ENCODE measurements at places on chromosomes 3 and 15.

DNA sequence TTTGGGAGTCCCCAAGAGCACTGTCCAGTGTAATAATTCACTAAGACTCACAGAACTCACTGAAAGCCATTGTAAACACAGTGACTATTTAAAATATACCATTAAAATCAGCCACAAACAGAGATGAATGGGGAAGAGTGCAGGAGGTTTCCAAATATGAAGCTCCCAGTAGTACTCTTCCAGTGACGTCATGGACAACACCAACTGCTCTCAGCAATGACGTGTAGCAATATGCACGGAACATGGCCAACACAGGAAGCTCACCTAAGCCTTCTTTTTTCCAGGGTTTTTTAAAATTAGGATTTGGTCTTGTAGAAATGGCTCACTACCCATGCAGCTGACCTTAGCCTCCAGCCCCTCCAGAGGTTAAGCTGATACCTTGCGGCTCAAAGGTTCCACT, 1224.1 kb upstream of the CADM2 start:
- no peak for DNase-seq

GRCh38 chr15:68550498-68551295, 28.1 kb upstream of the CORO2B start:
- DNase-seq: peak; percentile 44

- DNase-seq: no peak
Observed at GRCh38 chr3:14774431-14774830, 44.3 kb upstream of the FGD5 start.

DNA sequence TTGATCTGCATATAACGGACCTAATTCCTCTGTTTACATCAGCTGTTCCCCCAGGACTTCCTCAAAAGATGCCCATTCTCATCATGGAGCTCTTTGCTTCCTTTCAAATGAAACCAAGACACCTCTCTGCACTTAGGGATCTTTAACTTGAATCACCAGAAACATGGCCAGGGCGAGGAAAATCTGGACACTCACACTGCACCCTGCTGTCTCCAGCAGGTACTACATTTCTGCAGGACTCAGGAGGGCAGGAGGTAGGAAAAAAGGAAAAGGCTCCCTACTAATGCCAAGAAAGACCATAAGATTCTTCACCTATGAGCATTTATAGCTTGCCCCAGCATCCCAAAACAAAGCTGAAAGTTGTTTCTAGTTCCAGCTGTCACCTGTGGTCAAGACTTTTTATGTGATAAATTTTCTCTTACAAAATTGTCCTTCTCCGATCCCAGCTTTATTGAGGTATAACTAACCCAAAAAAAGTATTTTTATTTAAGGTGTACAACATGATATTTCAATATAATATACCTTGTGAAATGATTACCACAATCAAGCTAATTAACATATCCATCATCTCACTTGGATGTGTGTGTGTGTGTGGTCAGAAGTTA, 87.3 kb upstream of the C15orf61 start:
- DNase-seq: peak; percentile 4

Data from NCI-H2107 (cell line).